ENCODE measurements at places on chromosomes 3 and 15. TPM values are rescaled to one million over a fixed set of nuclear protein-coding genes. Genes with fewer than 3 reads are reported as not detected.

- no peak for DNase-seq
These were observed 74.7 kb downstream of the CRYBG3 start for GRCh38 chr3:97896547-97896946.

Gene GMPS
- 52.5 TPM for total RNA-seq

Gene LRRC2
- total RNA-seq: 4.7 TPM

DNA sequence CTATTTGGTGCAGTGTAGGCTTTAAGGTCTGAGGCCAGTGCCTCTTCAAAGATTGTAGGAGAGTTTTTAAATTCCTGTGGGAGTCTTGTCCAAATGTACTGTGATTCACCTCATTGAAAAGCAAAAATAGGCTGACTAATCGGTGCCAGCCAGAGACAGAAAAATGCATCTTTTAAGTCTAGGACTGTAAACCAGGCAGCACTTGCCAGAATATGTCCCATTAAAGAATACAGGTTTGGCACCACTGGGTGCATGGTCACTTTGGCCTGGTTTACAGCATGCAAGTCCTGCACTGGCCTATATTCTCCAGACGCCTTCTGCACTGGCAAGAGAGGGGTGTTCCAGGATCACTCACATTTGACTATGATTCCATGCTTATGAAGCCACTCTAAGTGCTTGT is 20.3 kb upstream of the NOX5 start:
- DNase-seq: peak; percentile 39

Gene RBMS3
- 127 TPM for total RNA-seq

DNA sequence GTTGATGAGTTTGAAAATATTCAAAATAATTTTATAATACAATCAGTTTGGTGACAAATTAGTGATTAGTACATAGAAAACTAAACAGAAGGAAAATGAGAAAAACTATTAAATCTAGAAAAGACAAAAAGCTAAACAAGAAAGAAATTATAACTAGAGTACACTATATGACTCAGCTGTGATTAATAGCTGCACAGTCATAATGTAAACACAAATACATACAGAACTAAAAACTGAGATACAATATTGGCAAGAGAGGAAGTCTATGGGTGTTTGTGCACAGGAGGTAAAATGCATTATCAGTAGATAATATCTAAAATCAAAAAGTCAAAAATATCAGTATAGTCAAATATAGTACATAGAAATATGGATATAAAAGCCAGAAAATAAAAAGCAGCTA is 80.7 kb upstream of the PCSK6 start:
- no peak for DNase-seq

Gene SLC12A1
- total RNA-seq: not detected

Gene PRR23C
- not detected for total RNA-seq

Gene CAND2
- total RNA-seq: 2.9 TPM

Gene IMPG2
- total RNA-seq: 0.18 TPM

GRCh38 chr3:8153800-8154199 is 347.8 kb upstream of the LMCD1 start:
- DNase-seq: no peak

Gene TP63
- total RNA-seq: not detected

Gene CPLX3
- not detected for total RNA-seq

Gene DNAH12
- under 0.01 TPM for total RNA-seq

DNA sequence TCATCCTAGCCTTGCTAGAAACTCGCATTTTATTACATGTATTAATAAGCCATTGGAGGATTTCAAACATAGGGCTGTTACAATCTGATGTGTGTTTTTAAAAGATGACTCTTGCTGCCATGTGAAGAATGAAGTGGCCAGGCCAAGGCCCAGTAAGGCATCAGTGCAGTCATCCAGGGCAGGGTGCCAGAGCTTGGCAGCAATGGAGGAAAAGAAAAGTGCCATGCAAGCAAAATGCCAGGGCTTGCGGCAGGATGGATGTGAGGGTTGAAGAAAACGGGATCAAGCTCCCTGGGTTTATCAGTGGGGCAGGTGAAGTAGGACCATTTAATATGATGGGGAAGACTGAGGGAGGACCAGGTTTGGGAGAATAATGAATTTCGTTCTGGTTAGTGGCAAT is 183.6 kb downstream of the MINAR1 start:
- no peak for DNase-seq

Gene CCDC191
- total RNA-seq: 0.83 TPM

Gene UBAP1L
- total RNA-seq: 0.28 TPM

- DNase-seq: peak; percentile 99
These were observed 408.9 kb upstream of the THBS1 start for GRCh38 chr15:39171944-39172368.

DNA sequence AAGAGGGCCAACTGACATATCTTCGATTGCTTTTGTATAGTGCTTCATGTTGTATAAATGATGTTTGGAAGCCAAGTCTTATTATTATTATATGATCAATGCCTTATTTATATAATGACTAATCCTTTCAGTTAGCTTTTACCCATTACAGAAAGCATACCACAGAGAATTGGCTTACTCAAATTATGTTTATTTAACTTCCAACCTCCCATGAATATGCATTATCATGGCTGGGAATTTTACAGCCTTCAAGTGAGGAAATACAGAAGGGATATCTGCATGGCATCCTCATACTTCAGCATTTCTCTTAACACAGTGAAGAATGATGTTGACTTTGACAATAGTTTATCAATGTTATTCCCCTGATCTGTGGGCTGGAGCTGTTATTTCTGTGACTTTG is 225.9 kb upstream of the GAP43 start:
- DNase-seq: peak; percentile 76

DNA sequence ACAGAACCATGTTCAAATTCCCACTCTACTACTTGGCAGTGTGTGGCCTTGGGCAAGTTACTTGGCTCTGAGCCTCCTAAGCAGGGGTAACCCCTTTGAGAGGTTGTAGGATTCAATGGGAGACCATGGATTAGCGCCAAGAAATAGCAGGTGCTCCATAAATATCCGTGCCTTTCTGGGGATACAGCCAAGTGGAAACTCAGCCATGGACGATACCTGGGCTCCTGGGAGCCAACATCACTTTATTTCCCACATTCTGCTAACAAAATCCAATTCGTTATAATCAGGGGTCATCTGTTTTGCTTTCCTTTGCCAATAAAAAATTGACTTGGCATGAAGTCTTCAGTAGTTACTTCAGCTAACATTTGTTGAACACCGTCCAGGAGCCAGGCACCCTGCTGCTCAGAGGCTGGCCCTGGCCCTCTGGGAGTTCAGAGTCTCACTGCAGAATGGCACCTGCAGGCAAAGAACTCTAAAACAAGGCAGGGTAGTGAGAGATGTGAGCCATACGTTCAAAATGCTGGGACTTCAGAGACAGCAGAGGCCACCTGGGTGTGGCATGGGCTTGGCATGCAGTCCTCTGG is 42.3 kb downstream of the ZDHHC19 start:
- DNase-seq: no peak

GRCh38 chr15:79874242-79874641 is 22.6 kb downstream of the MTHFS start:
- no peak for DNase-seq

DNA sequence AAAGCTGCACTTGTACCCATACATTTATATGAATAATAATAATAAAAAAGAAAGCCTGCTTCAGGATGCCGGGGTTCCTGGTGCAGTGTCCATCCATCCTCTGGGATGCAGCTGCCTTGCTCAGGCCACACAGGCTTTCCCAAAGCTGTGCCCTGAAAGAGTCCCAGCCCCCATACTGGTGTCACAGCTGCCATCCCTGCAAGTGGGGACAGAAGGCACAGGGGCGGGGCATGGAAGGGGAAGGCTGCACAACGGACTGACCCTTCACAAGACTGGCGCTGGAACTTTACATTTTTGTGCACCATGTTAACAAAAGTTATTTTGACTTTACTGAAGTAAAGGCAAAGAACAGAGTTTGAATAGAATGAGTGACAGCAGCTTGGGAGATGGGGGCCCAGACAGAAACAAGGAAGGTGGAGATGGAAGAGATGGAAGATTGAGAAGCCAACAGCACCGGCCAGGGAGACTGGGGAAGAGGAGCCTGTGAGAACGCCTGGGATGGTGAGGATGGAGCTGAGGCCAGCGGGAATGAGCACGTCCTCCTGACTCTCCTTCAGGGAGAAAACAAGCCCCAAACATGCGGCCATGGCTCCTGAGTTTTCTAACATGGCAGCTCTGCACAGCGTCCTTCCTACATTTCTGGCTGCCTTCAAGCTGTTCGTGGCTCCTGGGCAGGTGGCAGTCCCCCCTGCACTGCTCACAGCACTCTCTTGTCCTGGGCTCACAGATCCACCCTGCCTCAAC is 73.1 kb downstream of the ABTB1 start:
- DNase-seq: no peak

Gene TRANK1
- 8.9 TPM for total RNA-seq

Data from IMR-90 (cell line).